ENCODE measurements at places on chromosomes 1 and 21.

- DNase-seq = no peak
These were observed 146.8 kb downstream of the COL11A1 start for GRCh38 chr1:102961549-102961948.

GRCh38 chr1:44594871-44595735 lies 79.2 kb downstream of the TMEM53 start:
- peak; percentile 91 for DNase-seq

DNA sequence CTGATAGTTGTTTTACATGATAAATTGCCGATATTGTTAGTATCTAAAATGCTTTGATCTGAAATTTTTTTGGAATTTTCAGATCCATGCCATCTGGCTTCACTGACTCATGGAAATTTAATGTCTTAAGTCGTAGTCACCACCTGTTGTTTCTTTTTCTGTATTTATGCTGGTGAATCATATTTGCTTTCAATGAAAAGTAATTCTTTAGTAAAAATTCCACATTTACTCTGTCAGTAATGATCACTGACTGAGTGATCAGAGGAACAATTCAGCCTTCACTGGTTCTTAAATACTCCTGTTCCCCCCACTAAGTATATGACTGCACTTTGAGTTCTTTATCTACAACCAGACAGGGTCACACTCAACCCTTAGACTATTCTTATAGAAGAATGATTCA lies 185.6 kb upstream of the NRIP1 start:
- no peak for DNase-seq

DNA sequence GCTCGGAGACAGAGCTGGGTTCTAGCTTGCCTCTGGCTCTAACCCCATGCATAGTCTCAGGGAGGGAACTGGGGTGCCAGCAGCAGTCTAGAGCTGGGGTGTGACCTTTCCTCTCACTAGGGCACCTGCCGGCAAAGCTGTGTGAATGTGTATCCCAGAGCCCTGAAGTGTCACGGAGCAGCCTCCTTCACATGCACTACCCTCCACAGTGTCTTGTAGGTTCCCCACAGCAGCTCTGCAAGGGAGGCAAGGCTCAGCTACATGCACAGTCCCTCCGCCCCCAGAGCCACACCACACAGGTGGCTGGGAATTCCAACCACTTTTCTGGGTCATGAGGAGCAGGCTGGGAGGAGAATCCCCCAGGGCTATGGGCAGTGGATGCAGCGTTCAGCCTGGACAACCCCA lies 7.7 kb upstream of the HPCA start:
- no peak for DNase-seq

DNA sequence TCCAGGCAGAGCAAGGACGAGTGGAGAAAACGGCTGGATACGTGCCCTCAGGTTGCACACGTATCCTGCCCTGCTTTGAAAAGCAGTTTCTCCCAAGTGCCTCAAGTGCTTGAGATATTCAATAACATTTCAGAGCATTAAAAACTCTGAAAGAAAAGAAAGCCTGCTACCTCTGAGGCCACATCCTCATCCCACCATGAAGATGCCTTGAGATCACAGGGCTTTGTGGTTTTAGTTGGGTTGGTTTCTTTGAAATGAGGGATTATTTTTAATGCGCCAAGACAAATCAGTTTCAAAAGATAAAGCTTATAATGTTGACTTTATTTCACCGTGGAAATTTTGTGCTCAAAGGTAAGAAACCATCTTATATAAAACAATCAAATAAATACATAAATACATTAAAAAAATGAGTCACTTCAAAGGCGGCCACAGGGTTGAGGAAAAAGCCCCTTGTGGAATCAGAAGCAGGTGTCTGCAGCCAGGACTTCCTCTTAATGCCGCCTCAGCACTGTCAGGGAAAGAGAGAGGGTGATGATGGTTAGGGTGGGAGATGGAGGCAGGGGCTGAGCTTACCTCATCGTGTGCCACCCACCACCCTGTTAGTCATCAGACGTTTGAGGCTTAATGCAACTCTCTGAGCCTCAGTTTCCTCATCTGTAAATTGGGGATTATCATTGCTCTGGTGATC lies 1.4 kb downstream of the NPPB start:
- no peak for DNase-seq

DNA sequence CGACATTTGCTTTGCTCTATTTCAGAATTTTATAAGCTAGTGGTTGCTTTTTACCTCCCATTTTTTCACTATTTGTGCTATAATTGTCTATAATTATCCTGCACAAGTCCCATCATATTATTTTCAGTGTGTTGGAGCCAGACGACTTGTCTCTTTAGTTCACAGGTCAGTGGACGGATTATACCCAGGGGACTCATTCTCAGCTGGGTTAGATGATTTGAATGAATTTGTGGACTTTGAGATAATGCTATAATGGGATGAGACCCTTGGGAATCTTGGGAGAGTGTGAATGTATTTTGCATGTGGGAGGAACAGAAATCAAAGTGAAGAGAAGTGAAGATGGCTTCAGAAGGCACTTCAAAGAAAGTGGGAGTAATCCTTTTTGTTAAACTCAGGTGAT lies 31.5 kb upstream of the KCNK1 start:
- no peak for DNase-seq

DNA sequence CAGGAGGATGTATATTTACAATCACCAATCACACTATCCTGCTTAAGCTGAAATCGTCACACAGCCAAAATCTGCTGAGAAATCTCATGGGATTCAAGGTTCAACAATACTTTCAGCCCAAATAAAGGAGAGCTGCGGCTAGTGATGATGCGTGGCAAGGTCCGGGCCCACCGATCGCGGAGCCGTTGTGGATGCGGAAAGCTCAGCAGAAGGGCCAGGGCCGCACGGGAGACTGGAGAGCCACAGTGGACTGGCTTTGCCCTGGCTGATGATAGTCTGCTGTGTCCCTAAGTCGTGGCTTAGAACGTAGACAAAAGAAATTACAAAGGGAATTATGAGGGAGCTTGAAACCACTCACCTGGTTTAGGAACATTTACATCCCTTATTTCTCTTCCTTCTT lies 48.0 kb upstream of the SSX2IP start:
- DNase-seq = no peak

- DNase-seq = no peak
These were observed 33.7 kb upstream of the FBXO28 start for GRCh38 chr1:224080115-224080774.

DNA sequence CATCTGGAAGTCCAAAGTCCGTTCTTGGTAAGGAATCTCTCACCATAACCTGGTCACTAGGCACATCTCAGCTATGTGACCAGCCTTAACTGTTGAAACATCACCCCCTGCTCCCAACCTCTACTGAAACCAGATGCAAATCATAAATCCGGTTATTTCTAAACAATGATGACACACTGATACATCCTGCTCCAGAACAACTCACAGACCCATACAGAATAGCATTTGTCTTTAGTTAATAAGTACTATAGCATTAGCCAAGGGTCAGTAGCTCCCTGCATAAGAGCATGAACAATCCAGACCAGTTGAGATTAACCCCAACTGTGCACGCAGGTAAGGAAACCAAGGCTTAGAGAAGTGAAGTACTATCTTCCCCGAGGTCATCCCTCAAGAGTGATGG lies 38.0 kb upstream of the KCTD3 start:
- no peak for DNase-seq

DNA sequence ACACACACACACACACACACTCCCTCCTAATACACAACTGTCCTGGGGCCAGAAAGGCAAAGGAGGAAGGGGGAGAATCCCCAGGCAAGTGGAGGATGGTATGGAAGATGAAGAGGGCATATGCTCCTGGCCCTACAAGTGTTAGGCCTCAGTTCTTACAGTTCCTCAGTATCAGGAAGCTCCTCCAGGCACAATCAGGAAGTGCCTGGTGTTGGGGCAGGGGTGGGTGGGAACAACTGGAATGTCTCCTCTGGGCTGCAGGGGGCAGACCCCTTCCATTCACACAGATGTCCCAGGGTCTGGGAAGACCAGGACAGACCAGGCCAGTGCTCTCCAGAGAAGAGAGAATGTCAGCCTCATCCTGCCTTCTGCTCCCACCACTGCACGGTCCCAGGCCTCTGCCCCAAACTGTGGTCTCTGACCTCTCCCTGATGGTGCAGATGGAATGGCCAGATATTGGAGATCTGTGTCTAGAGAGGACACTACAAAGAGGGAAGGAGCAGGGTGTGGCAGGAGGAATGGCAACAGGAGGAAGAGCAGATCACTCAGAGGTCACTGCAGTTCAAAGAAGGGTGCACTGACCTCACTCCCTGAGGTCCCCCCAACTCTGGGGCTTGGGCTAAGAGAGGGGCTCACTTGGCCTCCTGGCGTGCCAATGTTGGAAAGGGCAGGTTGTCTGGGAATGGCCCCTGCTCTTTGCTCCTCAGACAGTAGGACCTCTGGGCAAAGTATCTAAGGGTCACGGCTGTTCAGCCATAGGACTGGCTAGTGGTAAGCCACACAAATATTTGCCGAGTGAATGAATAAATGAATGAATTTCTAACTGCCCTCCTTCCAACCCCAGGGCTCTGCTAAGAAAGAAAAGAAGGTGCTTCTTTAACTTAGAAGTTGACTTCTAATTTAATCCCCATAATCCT lies 2.5 kb upstream of the DENND2D start:
- no peak for DNase-seq

- DNase-seq = no peak
These were observed 105.7 kb downstream of the PLPPR5 start for GRCh38 chr1:98898940-98899339.

DNA sequence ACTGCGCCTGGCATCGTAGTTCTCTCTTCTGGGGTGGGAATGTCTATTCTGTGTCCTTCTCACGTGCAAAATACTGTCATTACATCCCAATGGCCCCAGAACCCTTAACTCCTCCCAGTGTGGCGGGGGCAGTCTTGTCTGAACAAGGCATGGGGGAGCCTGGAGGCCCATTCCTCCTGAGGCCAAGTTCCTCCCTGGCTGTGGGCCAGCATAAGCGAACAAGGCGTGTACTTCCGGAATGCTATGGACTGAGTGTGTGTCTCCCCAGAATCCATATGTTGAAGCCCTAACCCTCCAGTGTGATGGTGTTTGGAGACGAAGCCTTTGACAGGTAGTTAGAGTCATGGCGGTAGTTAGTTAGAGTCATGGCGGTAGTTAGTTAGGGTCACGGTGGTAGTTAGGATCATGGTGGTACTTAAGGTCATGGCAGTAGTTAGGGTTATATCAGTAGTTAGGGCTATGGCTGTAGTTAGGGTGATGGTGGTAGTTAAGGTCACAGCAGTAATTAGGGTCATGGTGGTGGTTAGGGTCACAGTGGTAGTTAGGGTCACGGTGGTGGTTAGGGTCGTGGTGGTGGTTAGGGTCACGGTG lies 71.0 kb downstream of the PRKCZ start:
- no peak for DNase-seq

DNA sequence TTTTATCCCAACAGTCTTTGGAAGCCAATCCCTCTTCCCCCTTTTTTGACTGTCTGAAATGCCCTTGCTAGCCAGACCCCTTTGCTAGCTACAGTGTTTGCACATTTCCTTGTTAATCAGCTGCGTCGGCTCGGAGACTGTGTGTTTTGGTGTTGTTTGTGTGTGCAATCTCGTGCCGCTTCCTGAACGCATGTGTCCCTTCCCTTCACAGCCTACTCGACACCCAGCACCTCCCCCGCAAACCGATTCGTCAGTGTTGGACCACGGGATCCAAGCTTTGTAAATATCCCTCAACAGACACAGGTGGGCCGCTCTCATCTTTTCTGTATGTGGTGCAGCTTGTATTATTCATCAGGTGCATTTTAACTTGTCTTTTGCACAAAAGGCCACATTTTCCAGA lies 298.7 kb downstream of the TM2D1 start:
- no peak for DNase-seq

GRCh38 chr1:56548571-56548970 lies 30.8 kb downstream of the PLPP3 start:
- no peak for DNase-seq

- DNase-seq = no peak
These were observed 10.6 kb upstream of the SUMO3 start for GRCh38 chr21:44828362-44829056.

GRCh38 chr1:84996846-84997666 lies at the start of gene MCOLN2:
Gene MCOLN2 (minus strand): TSS chr1:84997113. CDS start chr1:84996872, 241 bp downstream.
- DNase-seq = peak; percentile 75

GRCh38 chr1:26452459-26453183 lies 19.6 kb upstream of the HMGN2 start:
- DNase-seq = no peak

- no peak for DNase-seq
These were observed 193.9 kb upstream of the SNX7 start for GRCh38 chr1:98467586-98467985.

Data from activated CD4-positive, alpha-beta T cell treated with anti-CD3 and anti-CD28 coated beads for 36 hours (primary cell).